ENCODE measurements at places on chromosomes 2 and 18.

- no peak for DNase-seq
These were observed 269.9 kb downstream of the MYT1L start for GRCh38 chr2:2061091-2061696.

- no peak for DNase-seq
These were observed 240.8 kb upstream of the RGPD4 start for GRCh38 chr2:107585851-107586250.

- no peak for DNase-seq
These were observed 17.6 kb downstream of the TBC1D8 start for GRCh38 chr2:101133492-101134100.

DNA sequence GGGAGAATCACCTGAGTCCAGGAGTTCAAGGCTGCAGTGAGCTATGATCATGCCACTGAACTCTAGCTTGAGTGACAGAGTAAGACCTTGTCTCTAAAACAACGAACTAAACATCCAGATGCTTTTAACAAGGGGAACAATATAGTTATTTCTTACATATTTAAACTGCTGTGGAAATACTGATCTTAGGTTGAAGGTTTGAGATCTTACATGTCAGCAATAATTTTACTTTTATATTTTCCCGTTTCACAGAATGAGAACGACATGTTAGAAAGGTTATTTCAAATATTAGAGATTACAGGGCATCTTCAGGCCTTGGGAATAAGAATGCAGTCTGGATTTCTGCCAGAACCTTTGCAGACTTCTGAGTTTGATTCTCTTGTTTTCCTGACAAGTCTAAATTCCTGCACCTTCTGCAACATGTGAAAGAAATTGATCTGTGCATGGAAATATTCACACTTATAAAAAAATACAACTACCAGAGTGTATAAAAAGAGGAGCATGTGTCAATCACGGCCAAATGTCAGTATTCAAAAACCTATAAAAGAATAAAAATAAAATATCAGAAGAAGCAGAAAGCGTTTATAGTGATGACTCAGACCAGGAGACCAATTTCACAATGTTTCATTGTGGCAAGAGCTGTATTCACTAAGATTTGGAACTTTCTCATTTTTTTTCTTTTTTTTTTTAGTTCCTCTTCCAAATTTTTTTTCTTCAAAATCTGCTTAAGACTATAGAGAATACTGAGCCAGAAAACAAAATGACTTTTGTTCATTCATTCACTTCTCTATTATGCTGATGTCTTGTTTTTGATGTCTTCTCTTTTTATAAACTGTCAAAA is 29.6 kb downstream of the COLEC12 start:
- DNase-seq: no peak

GRCh38 chr18:51391731-51392130 is 194.2 kb upstream of the MEX3C start:
- DNase-seq: no peak

- DNase-seq: no peak
These were observed 69.8 kb downstream of the KLF7 start for GRCh38 chr2:207095963-207096362.

- peak; percentile 55 for DNase-seq
These were observed 48.0 kb upstream of the MRPL33 start for GRCh38 chr2:27723372-27724144.

GRCh38 chr2:170332676-170333402 is 154.9 kb downstream of the MYO3B start:
- no peak for DNase-seq

All from T47D (cell line).